ENCODE measurements at places on chromosomes 7 and 10.

- no peak for DNase-seq
Observed at GRCh38 chr10:127882801-127883459, 9.8 kb downstream of the CLRN3 start.

DNA sequence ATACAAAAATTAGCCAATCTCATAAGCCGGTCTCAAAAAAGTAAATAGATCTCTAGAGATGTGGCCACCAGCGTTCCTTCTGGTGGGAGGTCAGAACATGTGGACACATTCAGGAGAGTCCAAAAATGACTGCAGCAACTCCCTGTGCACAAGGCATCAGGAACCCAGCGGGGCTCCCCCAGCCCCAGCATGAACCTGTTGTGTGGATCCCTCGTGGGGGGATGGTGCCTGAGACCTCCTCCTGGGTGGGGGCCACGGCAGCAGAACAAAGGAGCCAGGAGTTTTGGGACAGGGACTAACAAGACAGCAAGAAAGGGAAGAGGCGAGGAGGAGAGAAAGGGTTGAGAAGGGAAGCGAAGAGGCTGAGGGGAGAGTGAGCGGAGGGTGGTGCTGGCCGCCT, 121.8 kb downstream of the WDR37 start:
- no peak for DNase-seq

DNA sequence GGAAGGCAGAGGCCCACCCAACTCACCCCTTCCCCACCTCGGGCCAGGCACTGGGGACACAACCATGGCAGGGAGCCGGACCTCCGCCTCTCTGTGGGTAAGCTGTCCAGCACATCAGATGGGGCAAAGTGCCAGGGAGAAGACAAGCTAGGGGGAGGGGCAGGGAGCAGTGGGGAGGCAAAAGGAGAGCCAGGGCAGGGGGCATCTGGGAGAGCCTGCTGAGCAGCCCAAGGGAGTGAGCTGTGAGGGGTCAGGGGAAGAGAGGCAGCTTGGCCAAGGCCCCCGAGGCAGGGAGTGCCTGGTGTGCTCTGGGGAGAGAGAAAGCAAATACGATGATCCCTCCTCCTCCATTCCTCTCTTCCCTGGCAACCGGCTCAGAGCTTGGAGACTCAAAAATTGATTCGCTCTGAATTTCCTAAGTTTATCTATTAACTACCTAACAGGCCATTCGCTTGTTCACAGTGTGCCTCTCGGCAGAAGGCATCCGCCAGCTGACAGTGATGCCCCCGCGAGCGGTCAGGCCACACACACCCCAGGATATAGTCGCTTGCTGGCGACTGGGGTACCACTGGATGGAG, 4.5 kb downstream of the CAMK2B start:
- no peak for DNase-seq

DNA sequence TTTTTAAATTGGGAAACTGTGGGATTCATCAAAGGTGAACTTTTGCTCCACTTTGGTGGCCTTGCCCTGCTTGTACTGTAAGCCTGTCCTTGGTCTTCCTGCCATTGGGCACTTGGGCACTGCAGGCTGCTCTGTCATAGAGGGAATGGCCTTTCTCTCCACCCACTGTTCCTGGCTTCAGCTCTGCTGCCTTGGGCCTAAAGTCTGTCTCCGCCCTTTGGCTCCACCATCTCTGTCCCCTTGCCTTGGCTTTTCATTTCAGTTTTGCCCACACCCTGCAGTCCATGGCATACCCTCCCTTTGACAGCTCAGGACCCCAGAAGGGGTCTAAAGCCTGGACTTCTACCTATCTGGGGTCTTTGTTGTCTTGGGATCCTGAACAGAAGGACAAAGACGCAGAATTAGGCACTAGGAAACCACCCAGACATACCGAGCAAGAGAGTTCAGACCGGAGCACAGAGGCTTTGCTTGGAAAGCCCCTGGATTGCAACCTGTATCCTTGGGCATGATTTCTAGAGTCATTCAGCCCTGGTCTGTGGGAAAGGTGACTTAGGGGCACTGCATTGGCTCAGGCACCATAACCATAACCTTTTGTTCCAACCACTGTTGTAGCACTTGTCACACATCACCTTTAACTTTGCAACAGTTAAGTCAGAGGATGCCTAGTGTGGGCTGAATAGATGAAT, 5.2 kb upstream of the ARHGAP22 start:
- no peak for DNase-seq

DNA sequence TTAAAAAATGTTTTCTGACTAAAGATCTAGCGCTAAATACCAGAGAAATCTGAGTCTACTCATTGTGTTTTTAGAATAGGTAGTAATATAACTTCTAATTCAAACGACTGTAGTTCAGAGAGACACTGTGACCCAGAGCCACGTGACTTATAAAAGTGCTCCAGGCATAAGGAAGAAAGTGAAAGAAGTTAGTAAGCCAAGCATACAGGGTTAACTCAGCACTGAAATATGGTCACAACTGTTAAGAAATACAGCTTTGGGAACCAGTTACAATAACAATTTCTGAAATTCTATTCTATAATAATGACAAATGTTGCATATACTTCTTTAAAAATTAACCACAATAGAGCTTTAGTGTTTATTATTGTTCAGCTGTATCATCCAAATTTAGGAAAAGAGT, 119.1 kb downstream of the TFEC start:
- no peak for DNase-seq

GRCh38 chr7:132035517-132036362, 479.3 kb upstream of the PODXL start:
- DNase-seq = no peak

DNA sequence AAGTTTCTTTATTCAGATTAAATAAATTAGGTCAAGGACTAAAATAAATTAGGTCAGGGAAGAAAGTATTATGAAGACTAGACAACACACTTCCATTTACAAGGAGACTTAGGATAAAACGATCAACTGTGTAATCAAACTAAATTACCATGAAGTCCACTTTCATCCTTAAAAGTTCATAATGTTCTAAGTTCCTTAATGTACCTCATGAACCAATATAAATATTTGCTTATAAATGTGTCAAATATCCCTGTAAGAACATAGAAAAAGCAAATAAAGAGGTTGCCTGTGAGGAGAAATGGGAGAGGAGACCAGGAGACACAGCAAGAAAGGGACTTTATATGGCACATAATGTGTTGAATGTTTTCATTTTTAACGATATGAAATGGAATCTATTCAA, 345.6 kb downstream of the PARD3 start:
- DNase-seq = no peak

- no peak for DNase-seq
Observed at GRCh38 chr10:8663131-8663530, 608.6 kb downstream of the GATA3 start.

DNA sequence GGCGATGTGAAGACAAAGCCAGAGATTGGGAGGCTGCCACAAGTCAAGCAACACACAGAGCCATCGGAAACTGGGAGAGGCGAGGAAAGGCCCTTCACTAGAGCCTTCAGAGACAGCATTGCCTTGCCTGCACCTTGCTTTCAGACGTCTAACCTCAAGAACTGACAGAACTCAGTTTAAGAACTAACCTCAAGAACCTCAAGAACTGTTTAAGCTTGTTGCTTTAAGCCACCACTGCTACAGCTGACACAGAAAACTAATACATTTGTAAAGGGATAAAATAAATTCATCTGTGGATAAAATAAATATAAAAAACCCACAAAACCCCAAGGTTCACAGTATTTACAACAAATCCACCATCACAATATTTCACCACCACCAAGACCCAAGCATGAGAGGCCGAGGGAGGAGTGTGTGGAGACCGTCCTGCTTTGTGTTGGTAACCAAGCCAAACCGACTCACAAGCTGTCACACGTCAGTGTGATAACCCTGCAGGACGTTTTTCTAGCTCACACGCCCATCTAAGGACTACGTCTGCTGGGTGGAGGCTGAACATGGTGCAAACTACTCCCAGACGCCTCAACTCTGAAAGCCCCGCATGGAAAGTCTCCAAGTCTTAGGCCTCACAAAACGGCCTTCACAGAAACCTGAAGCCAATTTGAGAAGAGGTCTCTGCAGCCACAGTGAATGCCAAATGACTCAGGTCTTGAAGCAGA, 116.8 kb downstream of the ABLIM1 start:
- DNase-seq = no peak

- no peak for DNase-seq
Observed at GRCh38 chr10:96439725-96440124, 74.0 kb downstream of the TLL2 start.

DNA sequence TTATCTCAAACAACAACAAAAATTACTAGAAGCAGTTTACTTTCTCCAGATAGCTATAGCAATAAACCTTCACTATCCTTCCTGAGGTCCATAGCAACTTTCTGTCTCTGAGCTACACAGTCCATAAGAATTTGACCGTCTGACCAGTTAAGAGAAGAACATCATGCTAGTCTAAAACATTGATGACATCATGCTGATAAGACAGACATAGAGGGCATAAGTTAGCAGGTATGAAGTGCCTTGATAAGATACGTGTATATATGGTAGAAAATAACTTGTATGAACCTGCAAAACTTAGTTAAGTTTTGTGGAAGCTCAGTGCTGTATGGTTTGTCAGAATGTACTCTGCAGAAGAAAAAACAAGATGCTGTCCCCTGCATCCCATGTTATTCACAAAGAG, 353.0 kb downstream of the GRID1 start:
- no peak for DNase-seq

GRCh38 chr10:44295644-44296241, 89.2 kb downstream of the CXCL12 start:
- DNase-seq = no peak

GRCh38 chr7:65892835-65893234, 20.0 kb downstream of the VKORC1L1 start:
- DNase-seq = no peak

DNA sequence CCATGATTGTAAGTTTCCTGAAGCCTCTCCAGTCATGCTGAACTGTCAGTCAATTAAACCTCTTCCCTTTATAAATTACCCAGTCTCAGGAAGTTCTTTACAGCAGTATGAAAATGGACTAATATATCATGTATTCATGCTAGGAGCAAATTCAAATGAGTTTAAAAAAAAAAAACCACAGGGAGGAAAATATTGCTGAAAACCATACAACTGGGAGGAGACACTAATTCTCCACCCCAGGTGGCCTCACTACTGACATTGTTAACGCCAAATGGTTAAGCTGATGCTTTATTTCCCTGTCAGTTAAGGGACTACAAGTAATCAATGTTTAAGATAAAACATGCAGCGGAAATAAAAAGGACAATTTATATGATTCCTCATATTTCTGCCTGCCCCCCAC, 55.1 kb downstream of the PDE1C start:
- no peak for DNase-seq

DNA sequence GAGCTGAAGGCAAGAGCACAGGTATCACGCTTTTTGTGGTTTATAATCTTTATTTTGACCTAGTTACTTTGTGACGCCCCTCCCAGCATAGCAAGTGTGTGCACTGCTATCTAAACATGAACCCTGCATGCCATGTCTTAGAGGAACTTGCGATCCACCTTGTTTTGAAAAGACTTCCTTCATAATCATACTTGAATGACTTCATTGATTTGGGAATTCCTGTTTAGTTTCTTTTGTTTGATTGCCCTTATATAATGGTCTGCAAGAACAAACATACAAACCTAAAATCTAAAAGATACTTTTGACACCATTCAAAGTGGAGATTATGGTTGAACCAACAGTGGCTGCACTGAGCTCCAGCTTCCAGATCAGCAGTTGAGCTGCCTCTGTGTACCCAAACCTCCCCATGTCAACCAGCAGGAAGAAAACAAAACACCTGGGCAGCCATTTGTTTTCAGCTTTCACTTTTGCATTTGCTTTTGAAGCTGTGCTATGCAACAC, 132.6 kb downstream of the CELF2 start:
- DNase-seq = no peak

DNA sequence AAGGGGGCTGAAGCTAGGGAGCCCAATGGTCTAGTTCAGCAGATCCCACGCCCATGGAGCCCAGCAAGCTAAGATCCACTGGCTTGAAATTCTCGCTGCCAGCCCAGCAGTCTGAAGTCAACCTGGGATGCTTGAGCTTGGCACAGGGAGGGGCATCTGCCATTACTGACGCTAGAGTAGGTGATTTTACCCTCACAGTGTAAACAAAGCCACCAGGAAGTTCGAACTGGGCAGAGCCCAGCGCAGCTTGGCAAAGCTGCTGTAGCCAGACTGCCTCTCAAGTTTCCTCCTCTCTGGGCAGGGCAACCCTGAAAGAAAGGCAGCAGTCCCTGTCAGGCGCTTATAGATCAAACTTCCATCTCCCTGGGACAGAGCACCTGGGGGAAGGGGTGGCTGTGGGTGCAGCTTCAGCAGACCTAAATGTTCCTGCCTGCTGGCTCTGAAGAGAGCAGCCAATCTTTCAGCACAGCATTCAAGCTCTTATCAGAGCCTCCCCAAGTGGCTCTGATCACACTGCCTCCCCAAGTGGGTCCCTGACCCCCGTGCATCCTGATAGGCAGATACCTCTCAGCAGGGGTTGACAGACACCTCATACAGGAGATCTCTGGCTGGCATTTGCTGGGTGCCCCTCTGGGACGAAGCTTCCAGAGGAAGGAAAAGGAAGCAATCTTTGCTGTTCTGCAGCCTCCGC, 167.8 kb downstream of the CCDC71L start:
- DNase-seq = no peak

DNA sequence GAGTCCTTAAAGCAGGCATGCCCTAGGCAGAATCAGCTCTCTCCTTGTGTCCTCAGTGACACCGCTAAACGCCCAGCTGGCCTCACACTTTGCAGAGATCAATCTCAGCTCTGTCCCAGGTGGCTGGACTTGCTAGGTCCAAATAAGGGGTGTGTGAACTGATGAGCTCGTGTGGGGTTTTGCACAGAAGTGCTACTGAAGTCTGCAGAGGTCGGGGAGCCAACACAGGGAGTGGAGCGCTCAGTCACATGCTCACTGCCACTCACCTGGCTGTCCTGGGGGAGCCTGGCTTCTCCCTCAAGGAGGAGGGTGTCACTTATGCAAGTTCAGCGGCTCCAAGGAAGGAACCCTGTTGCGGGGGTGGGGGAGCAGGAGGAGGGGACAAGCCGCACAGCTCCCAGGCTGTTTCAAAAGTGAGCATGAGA, 2.0 kb downstream of the ELN start:
- DNase-seq = no peak

DNA sequence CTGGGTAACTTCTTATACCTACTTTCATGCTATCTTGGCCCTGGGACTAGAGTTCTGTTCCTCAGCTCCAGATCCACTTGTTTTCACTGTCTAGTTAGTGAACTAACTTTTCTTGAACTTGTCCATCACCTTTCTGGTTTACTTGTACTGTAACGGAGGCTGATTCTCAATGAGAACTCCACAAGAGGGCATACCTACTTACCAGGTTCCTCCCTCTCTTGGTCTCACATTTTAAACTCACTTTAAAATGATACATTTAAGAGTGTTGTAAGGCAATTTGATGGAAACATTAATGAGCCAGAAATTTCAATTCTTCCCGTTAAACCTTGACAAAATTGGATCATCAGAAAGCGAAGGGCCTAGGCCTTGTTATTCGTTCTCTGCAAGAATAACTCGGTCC, 111.6 kb downstream of the MAGI2 start:
- DNase-seq = no peak

DNA sequence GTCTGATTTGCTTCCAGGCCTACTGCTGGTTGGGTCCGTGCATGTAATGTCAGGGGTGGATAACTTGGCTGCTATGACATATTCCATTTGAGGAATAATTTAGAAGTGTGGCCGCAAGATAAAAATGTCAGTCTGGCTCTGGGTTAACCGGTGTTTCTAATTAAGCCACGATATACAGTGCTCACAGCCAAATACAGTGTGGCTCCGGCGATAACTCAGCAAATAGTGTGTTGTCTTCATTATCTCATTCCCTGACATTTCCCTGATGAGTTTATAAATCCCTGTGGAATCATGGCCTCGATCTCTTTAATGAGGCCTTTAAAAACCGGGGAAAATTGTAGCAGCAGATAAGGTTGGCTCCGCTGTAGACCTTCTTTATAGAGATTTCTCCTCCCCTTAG, 1125.0 kb downstream of the TYW1 start:
- no peak for DNase-seq

- DNase-seq = no peak
Observed at GRCh38 chr7:312424-312823, 22.5 kb downstream of the FOXL3 start.

All from activated CD4-positive, alpha-beta T cell treated with anti-CD3 and anti-CD28 coated beads, Interleukin-2, amount 50 U/mL, for 24 hours (primary cell).